T47D (cell line): ENCODE measurements at places on chromosomes 1 and 21.

DNA sequence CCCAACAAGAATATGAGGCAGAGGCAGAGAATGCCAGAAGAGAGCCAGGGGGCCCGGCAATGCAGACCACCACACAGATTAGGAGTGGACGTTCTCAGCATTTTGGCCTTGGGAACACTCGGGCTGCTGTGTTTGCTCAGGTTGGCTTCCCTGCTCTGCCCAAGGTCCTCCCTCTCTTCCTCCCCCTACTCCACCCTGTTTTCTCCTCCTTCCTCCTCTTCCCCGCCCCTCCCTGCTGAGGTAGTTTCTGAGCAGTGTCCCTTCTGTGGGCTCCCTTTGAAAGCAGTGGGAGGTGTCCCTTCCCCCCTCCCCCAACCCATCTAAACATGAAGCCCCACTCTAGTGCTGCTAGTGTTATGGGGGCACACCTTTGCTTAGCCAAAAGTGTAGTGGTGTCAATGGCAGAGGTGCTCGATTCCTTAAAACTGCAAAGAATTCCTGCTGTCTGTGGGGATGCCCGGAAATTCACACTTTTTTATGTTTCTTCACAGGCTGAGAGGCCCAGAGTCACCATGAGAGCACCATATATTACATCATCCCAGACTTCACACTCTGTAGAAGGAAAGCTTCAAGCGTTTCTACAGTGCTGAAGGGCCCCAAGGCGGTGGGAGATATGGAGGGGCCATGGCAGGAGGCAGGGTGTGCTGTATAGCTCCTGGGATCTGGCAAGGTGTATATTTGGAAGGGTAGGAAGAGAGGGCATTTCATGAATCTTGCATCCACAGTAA, at the start of gene HHIPL2:
Gene HHIPL2, minus strand, starts transcription at position 161 of the 728 bp plus-strand sequence. Its CDS starts 60 bp downstream, at position 101.
- DNase-seq: no peak

GRCh38 chr1:48870596-48870995, 93.9 kb upstream of the BEND5 start:
- DNase-seq: no peak

DNA sequence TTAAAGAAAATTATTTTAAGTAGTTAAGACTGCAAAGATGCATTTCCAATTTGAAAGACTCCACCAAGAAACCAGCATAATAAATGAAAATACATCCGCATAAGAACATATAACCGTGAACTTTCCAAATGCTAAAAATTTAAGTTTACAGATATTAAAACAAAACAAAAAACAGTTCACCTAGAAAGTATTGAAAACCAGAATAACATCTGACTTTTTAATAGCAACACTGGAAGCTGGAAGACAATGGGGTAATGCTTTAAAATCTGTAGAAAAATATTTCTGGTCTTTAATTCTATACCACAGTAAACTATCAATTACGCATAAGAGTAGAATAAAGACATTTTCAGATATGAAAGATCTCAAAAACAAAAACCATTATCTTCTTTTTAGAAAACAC, 79.3 kb upstream of the COL24A1 start:
- DNase-seq: no peak

DNA sequence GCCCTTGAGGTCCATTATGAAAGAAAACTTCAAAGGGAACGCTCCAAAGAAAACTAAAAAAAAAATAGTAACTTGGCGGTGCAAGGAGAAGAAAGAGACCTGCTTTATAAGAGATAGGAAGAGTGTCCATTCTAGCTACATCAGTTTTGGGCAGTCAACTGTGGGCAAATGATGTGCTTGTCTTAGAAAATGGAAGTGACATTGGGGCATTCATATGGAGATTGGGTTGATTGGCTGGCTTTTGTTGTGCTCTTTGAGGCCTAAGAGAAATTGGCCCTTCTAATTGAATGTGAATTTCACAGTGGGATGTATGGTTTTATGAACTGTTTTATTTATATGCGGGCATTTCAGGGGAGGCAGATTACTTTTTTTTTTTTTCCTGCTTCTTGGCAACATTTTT, 13.2 kb downstream of the PPP1R12B start:
- DNase-seq: no peak

DNA sequence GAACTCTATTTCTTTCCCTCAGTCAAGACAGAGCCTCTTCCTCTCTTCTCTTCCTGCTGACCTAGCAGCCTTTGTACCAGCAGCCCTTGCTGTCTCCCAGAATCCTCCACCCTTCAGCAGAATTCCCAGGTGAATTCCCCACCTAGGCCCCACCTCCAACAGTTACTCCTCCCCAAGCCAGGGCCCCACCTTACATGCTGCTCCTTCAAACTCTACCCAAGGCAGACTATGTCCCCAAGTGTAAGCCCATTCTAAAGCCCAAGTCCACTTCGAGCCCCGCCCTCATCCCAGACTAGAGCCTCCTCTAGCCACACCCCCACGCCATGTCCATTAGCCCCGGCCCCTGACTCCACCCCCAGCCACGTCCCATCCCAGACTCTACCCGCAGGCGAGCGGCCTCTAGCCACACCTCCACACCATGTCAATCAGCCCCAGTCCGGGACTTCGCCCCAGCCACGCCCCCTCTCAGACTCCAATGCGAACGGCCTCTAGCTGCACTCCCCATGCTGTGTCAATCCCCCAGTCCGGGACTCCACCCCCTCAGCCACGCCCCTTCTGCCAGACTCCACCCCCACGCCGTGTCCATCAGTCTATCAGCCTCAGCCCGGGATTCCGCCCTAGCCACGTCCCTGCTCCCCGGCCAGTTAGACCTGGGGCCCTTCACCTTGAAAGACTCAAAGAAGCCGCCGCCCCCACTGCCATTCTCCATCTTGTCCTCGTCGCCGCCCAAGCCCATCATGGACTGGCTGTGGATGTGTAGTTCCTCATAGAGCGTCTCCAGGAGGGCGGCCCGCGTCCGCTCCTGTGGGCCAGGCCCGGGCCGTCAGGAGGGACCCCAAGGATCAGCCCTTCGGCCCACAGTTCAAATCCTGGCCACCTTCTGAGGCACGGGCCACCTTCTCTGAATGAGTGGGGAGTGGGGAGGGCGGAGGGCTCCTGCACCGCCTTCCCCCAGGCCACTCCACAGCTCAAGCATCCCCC, 61.3 kb downstream of the RAP1GAP start:
- DNase-seq: peak; percentile 98

- peak; percentile 94 for DNase-seq
Observed at GRCh38 chr1:203026031-203026665, at the start of gene PPFIA4. Gene PPFIA4 (plus strand): TSS chr1:203026491. CDS start chr1:203039009, 12,518 bp downstream.

GRCh38 chr21:23968722-23969647, 1638.3 kb downstream of the MRPL39 start:
- DNase-seq: peak; percentile 70

GRCh38 chr1:246274186-246274585, 232.9 kb downstream of the SMYD3 start:
- DNase-seq: no peak

DNA sequence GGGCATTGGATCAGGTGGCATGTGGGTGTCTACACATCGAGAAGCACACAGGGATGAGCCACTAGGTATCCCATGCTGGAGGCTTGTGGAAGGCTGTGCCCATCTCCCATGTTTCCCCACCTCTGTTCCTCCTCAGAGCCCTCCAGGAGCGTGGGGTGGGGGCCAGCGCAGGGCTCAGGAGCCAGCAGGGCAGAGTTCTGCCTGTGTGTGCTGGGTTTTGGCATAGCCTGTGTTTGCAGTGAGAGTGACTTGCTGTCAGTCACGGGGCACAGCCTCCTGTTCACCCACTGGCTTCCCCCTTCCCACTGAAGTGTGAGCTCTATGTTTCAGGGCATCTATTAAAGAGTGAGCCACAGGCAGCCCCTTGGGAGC, 10.4 kb downstream of the IBA57 start:
- no peak for DNase-seq

GRCh38 chr1:24318615-24319311, 394 bp upstream of the GRHL3 start:
- no peak for DNase-seq

GRCh38 chr21:21003701-21004100, 5.5 kb downstream of the NCAM2 start:
- peak; percentile 82 for DNase-seq
